H9 (cell line): ENCODE measurements at places on chromosomes 16 and 17. TPM values are rescaled to one million over a fixed set of nuclear protein-coding genes. Genes with fewer than 3 reads are reported as not detected.
A peak's percentile ranks its signal among the peaks of the same experiment; 100 is the strongest.

RNF112 gene
- 0.81 and 1.1 TPM in 2 replicates for total RNA-seq

DNA sequence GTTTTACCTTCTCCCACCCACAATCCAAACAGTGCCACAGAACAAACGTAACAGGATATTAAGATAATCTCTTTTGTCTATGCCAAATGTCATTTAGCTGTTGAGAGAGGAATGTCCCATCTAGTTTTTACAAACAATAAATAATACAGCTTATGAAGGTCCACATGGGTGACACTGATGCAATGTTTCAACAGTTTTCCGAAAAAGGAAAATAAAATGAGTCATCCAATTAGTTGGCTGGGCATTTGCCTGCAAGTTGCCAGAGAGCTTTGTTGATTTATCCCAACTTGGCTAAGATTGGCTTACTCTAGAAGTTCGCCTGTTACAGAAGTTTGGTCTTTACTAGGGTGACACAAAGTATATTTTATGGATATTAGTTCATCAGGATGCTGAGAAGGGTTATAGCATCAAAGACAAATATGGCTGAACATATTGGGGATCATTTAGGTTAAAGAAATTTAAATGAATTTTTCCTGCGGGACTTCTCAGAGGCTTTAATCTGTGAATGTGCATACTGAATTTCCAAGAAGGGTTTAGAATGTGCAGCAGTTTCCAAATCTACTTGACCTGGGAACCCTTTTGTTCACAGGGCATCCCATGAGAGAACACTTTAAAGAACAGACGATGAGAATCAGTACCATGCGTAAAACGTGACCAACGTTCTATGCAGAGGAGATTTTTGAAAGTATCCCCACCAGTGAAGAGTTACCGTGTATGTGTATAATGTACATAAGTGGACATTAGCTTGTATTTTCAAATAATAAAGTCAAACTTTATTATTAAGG, 73.1 kb downstream of the CDH13 start:
- H3K4me1 ChIP-seq: no peaks in the 10 kb centered on the region
- no peak for DNase-seq
- no peak overlapping the region for H3K27ac ChIP-seq
- H3K27me3 ChIP-seq: no peaks in the 10 kb centered on the region

TSPAN10 gene
- 1.2 and 1.4 TPM in 2 replicates for total RNA-seq

DNA sequence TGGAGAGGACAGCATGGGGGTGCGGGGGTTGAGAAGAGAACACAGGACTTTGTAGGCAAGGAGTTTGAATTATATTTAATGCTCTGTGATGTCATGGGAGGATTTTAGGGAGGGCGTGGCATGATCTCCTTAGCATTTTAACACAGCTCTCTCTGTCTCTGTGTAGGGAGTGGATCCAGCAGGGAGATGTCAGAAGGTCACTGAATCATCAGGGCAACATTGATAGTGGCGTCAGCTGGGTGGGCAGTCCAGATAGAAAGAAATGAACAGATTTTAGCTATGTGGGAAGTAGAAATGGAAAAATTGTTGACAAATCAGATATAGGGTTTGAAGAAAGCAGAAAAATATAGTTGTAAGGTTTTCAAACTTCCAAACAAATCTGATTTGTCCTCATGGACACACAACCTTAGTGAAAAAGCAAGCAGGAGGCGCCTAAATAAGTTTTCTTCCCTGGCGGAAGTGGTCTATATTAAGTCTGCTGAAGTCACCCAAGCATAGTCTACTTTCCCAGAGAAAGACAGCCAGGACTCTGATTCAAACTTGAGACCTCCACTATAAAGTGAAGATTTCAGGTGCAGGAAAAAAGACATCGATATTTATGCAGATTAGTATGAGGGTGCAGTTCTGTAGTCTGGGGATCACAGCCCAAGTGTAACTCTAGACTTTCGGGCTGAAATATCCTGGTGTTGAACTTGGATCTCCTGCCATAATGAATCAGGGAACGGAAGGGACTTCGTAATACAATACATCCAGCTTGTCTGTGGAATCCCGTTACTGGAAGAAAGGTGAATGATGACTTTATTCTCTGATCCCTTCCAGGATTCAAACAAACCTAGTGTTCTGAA, 10.1 kb upstream of the PCTP start:
- H3K36me3 ChIP-seq: no peaks in the 10 kb centered on the region
- no peak overlapping the region for H3K27ac ChIP-seq
- H3K4me3 ChIP-seq: no peak overlapping the region
- DNase-seq: no peak

DNA sequence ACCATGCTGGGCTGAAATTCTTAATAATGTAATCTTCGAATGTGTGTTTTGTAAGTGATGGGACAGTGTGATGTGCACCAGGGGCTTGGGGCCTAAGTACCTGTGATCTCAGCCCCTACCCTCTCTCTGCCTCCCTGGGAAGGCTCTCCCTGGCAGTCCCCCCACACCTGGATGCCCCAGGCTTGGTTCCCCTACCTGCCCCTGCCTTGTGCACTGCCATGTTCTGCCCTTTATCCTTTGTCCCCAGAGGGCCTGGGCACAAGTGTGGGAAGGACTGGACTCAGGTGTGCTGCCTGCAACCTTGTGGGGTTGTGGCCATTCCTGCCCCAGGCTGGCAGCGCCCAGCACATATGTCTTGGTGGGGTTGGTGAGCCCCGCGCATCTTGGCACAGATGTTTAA, 55.4 kb upstream of the CREBBP start:
- H3K27ac ChIP-seq: no peak overlapping the region
- H3K4me1 ChIP-seq: no peaks in the 10 kb centered on the region
- H3K36me3 ChIP-seq: no peaks in the 10 kb centered on the region
- no peak overlapping the region for H3K4me3 ChIP-seq
- DNase-seq: no peak
- H3K27me3 ChIP-seq: no peaks in the 10 kb centered on the region

DNA sequence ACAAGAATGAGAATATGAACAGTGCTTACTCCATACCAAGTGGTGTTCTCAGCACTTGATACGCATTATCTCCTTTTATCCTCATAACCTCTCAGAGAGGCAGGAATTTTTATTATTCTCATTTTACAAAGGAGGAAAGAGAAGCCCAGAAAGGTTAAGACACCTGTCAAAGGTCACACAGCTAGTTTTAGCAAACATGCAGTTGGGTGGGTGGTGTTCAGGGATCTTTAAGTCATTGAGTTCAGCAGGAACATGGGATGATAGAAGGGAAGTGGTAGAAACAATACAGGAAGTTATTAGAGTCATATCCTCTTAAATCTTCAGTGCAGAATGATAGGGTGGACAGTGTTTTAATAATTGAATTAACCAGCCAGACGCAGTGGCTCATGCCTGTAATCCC, 95.4 kb downstream of the IRX3 start:
- DNase-seq: no peak
- H3K27ac ChIP-seq: no peak overlapping the region
- no peaks in the 10 kb centered on the region for H3K4me1 ChIP-seq
- no peak overlapping the region for H3K4me3 ChIP-seq
- H3K27me3 ChIP-seq: no peaks in the 10 kb centered on the region
- H3K36me3 ChIP-seq: no peaks in the 10 kb centered on the region

FOXN1 gene
- total RNA-seq: not detected in 2 replicates

DNA sequence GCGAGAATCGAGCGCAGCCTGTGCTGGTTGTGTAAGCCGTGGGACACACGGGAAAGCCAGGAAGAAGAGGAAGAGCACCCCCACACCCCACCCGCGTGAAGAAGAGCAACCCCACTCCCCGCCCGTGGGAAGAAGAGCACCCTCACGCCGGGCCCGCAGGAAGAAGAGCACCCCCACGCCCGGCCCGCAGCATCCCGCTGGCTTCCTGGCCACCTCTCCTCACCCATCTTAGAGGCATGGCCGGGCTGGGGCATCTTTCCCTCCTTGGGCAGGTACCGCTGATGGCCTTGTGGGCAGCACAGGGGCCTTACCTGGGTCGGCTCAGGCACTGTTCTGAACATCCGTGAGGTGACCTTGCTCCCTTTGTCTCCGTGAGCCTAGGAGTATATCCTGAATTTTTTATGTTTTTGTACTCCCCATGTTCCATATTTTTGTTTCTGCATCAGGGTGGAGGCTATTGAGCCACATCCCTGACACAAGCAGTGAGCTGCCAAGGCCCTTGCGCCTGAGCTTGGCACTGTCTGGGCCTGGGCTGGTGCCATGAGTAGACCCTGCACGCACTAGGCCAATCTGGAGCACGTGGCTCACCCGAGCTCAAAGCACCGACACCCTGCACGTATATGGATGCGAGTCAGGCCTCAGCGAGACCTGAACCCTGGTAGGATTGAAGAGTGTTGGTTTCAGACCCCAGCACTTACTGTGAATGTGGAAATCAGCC, 71.4 kb upstream of the KCTD5 start:
- no peak overlapping the region for H3K4me3 ChIP-seq
- no peaks in the 10 kb centered on the region for H3K27me3 ChIP-seq
- no peaks in the 10 kb centered on the region for H3K4me1 ChIP-seq
- peaks cover 23% of the 10 kb centered on the region for H3K36me3 ChIP-seq
- DNase-seq: no peak
- H3K27ac ChIP-seq: no peak overlapping the region

KRTAP9-2 gene
- total RNA-seq: not detected in 2 replicates

IFI35 gene
- total RNA-seq: 3.1 and 4.2 TPM in 2 replicates

DNA sequence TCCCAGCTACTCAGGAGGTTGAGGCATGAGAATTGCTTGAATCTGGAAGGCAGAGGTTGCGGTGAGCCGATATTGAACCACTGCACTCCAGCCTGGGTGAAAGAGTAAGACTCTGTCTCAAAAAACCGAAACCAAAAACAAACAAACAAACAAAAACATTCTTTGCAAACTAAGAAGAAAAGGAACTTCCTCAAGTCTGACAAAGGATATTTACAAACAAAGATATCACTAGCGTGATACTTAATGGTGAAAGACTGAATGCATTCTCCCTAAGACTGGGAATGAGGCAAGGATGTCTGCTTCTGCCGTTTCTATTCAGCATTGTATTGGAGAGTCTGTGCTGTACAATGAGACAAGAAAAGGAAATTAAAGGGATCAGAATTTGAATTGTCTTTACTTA, 10.5 kb upstream of the MPO start:
- H3K27me3 ChIP-seq: no peaks in the 10 kb centered on the region
- H3K36me3 ChIP-seq: no peaks in the 10 kb centered on the region

DNA sequence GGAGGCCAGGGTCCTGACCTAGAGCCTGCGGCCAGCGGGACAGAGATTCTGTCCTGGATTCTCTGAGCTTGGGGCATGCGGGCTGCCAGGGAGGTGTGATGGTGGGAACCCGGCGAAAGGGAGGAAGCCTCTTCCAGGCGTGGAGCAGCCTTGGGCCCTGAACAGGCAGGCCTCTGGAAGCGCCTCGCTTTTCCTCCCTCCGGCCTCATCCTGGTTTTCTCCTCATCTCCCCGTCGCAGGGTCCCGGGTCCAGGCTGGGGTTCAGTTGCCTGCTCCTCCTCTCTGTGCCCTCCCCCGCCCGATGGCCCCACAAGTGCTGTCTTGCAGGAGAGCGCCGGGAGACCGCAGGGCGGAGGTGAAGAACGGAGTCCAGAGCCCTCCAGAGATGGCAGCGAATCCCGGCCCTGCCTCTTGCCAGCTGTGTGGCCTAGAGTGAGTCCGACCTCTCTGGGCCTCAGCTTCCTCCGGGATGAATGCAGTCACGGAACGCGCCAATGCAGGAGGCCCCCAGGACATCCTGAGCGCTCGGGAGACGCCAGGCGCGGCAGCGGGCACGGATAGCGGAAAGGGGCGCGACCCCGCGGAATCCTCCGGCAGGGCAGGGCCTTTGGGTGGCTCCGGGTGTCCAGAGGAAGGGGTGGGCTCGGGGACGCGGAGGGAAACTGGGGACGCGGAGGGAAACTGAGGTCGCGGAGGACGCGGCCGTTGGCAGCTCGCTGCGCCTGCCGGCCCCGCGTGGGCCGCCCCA, 553 bp upstream of the RAB11FIP4 start:
- H3K4me1 ChIP-seq: peaks cover 3% of the 10 kb centered on the region; the same call in 1 of the 2 replicates
- no peak overlapping the region for H3K27ac ChIP-seq
- H3K36me3 ChIP-seq: no peaks in the 10 kb centered on the region
- DNase-seq: peak; percentile 69
- peak overlapping the region; percentile 70 for H3K4me3 ChIP-seq

- no peaks in the 10 kb centered on the region for H3K27me3 ChIP-seq
- peak; percentile 88 for DNase-seq
- H3K36me3 ChIP-seq: peaks cover 50% of the 10 kb centered on the region
- no peak overlapping the region for H3K27ac ChIP-seq
These were observed 8.6 kb upstream of the MC1R start for GRCh38 chr16:89909777-89910716.

DNA sequence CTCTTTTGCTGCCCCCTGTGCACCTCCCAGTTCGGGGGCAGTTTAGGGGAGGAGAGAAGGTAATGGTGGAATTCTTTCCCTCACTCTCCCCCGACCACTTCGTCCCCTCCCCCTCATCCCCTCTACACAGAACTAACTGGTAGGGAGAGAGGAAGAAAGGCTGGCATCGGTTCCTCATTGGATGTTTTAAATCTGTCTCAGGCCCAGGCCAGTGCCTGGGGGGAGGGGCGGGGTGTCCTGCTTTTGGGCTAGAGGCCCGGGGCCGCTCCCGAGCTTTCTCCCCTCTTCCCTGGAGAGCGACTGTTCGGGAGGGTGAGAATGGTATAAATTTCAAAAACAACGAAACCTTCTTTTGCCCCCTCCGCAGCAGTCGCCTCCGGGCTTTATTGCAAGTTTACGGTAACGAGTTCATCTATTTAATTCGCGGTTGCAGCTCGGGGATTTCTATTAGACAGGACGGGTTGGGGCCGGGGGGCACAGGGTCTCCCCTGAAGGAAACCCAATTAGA, at the start of gene PRAC2:
PRAC2 (plus strand) TSS at position 271 of the 508 bp plus-strand sequence. CDS start 1,226 bp downstream, outside the sequence.
- DNase-seq: peak; percentile 86
- H3K27ac ChIP-seq: no peak within 1 kb of the TSS

GRCh38 chr17:21089933-21090901, 36.5 kb upstream of the DHRS7B start:
- no peak for DNase-seq
- no peaks in the 10 kb centered on the region for H3K27me3 ChIP-seq
- H3K4me3 ChIP-seq: no peak overlapping the region
- no peaks in the 10 kb centered on the region for H3K4me1 ChIP-seq
- H3K36me3 ChIP-seq: no peaks in the 10 kb centered on the region

KRT25 gene
- not detected in 2 replicates for total RNA-seq

DNA sequence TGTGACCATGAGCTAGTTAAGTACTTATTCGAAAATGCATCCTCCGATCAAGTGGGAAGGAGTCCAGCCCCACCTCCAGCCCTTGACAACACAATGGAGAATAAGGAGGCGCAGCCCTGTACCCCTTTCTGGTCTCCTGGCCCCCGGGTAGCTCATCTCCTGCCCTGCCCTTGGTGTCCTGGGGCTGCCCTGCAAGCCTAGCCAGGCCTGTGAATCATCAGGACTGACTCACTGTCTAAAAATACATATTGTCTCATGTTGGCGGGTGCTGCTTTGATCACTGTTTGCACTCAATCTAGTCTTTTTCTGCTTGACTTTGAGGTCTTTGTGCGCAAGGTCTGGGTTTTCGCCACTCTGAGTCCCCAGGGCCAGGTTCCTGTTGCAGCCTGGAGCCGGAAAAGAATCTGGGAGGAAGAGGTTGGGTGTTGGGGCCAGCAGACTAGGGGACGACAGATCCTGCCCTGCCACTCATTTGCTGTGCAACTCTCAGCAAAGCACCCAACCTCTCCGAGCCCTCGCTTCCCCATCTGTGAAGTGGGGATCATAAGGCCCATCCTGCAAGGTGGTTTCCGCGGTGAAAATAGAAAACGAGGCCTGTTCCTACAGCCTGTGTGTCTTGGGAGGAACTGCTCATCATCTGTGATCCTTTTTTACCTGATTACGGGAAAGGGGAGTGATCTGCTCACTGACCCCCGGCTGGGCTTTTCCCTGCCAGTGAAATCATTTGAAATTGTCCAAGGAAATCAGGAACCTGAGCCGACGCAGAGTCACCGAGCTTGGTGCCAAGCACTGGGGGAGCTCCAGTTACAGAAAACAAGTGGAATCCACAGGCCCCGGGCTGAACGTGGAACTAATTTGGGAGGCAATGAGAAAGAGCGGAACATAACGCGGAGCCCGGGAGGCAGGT, 230.4 kb downstream of the PARN start:
- H3K4me3 ChIP-seq: no peak overlapping the region
- no peaks in the 10 kb centered on the region for H3K36me3 ChIP-seq
- DNase-seq: no peak
